ENCODE measurements at places on chromosomes 3 and 15. TPM values are rescaled to one million over a fixed set of nuclear protein-coding genes. Genes with fewer than 3 reads are reported as not detected.

The SCN5A gene
- 1.6 TPM for total RNA-seq

The NR2F2 gene
- total RNA-seq, result 20.2 TPM

The NRG4 gene
- total RNA-seq, result 0.47 TPM

The CHRD gene
- total RNA-seq, result 0.35 TPM

The TIGIT gene
- total RNA-seq, result not detected

The BOC gene
- total RNA-seq, result 5.3 TPM

The PLSCR5 gene
- not detected for total RNA-seq

The ZBTB20 gene
- total RNA-seq, result 1.4 TPM

The ZNF385D gene
- not detected for total RNA-seq

The KCNAB1 gene
- not detected for total RNA-seq

The ALG1L2 gene
- total RNA-seq, result not detected

The IP6K1 gene
- total RNA-seq, result 23.3 TPM

The EPHB3 gene
- total RNA-seq, result 0.17 TPM

The AEN gene
- 80.8 TPM for total RNA-seq

The P4HTM gene
- 20.2 TPM for total RNA-seq

The AP4E1 gene
- 8.3 TPM for total RNA-seq

The TMIE gene
- 0.17 TPM for total RNA-seq

The SSUH2 gene
- 1.2 TPM for total RNA-seq

The RTP4 gene
- not detected for total RNA-seq

The FETUB gene
- 0.12 TPM for total RNA-seq

The DRD3 gene
- not detected for total RNA-seq

The TGM5 gene
- total RNA-seq, result not detected

The FAM107A gene
- 0.17 TPM for total RNA-seq

The SPATA16 gene
- total RNA-seq, result not detected

The WWTR1 gene
- total RNA-seq, result 159 TPM

The HIGD2B gene
- not detected for total RNA-seq

The PLCH1 gene
- total RNA-seq, result 1.1 TPM

The SAMD7 gene
- total RNA-seq, result not detected

The BSN gene
- 0.14 TPM for total RNA-seq

The RETNLB gene
- not detected for total RNA-seq

The SMAD6 gene
- 30.5 TPM for total RNA-seq

The B2M gene
- total RNA-seq, result 472 TPM

Measured in A549 treated with Hydrocortisone at 1 μM for 4 hours (cell line).